GM23338 (cell line): ENCODE measurements at places on chromosomes 16 and 17.

- DNase-seq: no peak
Observed at GRCh38 chr17:2462481-2462880, 49.2 kb downstream of the METTL16 start.

DNA sequence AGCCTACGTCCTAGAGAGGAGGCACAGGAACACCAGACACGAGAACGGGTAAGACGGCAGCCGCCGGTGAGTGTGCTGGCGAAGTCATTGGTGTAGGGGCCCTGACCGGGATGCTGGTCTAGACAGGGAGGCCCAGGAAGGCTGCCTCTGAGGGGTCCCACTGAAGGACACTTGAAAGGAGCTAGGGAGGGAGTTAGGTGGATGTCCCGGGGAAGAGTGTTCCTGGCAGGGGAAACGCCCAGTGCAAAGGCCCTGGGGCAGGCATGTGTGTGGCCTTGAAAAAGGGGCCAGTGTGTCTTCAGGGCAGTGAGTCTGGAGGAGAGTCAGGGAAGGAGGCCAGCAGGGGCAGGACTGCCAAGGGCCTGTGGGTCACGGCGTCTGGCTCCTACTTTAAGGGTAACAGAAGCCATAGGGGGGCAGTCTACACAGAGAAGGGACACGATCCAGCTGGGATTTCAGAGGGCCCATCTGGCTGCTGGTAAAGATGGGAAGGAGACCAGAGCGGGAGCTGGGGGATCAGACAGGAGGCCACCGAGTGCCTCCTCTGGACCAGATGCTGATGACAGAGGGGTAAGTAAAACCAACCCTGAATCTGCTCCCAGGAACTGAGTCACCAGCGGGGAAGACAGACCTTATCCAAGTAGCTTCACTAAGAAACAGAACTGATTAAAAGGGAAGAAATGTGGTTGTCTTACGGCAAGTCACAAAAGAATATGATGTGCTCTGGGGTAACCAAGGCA is 115.9 kb downstream of the LITAF start:
- peak; percentile 13 for DNase-seq

- no peak for DNase-seq
Observed at GRCh38 chr16:13742928-13743327, 177.0 kb upstream of the ERCC4 start.

- peak; percentile 3 for DNase-seq
Observed at GRCh38 chr16:19523184-19523558, 571 bp upstream of the CCP110 start.

GRCh38 chr17:59427425-59427921 is 96.0 kb downstream of the YPEL2 start:
- DNase-seq: no peak

DNA sequence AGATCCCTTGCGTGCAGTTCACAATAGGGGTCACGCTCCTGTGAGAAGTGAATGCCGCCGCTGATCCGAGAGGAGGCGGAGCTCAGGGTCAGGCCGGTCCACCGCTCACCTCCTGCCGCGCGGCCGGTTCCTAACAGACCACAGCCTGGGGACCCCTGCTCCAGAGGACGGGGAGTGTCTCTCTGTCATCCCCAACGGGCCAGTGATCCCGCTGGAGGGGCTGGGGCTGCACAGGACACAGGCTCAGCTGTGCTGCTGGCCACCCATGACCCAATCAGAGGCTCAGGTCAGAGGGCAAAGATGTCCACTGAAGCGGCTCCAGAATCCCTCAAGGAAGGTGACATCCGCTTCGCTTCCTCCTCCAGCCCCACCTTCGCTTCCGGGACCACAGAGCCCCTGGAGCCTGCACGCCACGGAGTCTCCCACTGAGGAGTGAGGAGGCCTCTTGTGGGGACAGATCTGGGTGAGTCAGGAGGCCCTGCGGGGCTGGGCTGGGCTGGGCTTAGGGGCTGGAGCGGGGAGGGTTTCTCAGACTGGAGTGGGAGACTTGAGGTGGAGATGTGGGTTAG is 115.4 kb downstream of the METRNL start:
- no peak for DNase-seq

- no peak for DNase-seq
Observed at GRCh38 chr17:83189044-83190003, 109.9 kb downstream of the METRNL start.

DNA sequence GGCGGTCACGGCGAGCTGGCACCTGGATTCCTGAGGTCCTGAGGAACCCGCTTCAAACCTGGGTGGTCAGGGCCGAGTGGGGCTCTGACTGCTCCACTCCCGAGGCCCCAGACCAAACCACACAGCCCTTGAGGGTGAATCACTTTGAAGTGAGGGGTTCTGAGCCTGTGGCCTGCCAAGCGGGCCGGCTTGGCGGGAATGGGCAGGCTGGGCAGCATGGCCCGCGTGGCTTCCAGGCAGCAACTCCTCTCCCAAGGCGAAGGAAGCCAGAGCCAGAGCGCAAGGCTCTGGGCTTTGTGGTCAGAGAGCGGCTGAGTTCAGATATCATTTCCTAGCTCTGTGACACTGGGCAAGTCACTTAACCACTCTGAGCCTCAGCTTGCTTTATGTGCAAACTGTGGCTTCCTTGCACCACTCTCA is 42.7 kb downstream of the CMIP start:
- no peak for DNase-seq

DNA sequence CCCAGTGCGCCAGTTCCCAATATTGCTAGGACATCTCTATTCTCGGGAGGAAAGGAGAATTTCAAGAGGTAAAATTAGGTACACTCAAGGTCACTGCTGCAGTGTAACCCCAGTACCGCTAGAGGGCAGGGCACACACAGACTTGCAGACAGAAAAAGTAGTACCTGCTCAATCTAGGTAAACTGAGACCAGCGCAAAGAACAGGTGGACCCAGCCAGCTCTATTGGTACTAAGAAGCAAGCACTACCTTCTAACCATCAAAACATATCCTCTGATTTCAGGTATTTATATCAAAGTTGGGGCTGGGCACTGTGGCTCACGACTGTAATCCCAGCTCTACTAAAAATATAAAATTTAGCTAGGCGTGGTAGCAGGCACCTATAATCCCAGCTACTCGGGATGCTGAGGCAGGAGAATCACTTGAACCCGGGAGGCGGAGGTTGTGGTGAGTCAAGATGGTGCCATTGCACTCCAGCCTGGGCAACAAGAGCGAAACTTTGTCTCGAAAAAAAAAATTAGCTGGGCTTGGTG is 3.6 kb upstream of the WDR81 start:
- peak; percentile 77 for DNase-seq
